Eye (tissue), 1 donor: ENCODE measurements at places on chromosomes 13 and 19.
A peak's percentile ranks its signal among the peaks of the same experiment; 100 is the strongest.

GRCh38 chr19:9189535-9189934 lies 10.8 kb downstream of the OR7D2 start:
- DNase-seq = no peak

GRCh38 chr13:66859078-66859477 lies 371.1 kb downstream of the PCDH9 start:
- no peak for DNase-seq

GRCh38 chr19:19461671-19462622 lies 53.4 kb downstream of the TSSK6 start:
- DNase-seq = peak; percentile 87

DNA sequence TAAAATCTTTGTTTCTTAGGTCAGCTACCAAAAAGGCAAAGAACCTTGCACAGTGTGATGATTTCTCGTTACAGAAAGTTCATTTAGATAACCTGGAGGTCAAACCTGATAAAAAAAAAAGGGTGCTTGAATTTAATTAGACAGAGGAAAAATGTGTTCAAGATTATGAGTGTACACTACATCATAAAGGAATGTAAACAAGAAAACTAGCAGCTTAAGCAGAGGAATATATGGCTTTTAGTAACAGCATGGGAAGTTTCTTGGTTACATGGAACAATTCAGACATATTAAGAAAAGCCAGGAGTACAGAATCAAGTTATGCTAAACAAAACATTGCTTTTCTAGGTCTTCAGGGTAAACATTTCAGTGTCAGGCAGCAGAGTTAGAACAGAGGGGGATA lies 32.9 kb downstream of the ING1 start:
- DNase-seq = peak; percentile 4

DNA sequence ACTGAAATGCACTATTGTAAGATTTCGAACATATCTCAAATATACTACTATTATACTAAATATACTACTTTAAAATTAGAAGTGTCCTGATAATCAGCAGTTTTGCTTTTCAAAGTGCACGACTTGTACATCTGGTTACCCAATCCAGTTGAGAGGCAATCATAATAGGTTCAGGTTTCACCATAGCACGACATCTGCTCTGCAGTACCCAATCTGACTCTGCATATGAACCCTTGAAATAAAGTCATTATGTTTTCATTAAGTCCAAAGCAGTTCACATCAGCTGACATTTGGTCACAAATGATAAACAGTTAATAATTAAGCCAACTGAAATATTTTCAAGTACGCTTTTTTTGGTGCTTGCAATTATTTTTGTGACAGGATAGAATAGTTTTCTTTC lies 90.6 kb downstream of the PCDH9 start:
- peak; percentile 35 for DNase-seq

DNA sequence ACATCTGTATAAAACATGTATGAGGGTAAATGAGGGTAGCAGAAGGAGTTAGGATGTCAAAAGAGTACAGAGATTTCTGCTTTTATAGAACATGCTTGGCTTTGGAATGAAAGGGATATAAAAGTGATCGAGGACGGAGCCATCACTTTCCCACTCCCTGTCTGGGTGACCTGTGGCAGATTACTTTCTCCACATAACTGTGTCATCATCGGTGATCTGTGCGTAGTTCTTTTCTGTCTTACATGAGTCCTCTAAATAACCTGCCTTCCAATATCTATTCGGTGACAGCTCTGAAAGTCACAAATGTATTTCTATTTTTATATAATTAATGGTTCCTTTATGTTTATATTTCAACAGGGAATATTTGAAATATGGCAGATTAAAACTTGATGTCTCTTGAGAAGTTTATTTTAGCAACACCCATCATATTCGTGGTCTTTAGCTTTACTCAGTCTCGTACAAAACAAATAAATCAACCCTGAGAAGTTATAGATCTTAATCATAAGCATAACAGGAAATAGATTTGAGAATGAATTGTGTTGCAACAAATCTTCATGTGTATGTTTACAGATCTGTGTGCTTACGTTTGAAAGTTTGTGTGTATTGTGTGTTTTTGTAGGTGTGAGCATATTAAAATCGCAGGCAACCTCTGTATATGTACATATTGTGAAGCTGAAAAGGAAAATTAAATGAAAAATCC lies 1094.3 kb downstream of the EFNB2 start:
- DNase-seq = no peak

DNA sequence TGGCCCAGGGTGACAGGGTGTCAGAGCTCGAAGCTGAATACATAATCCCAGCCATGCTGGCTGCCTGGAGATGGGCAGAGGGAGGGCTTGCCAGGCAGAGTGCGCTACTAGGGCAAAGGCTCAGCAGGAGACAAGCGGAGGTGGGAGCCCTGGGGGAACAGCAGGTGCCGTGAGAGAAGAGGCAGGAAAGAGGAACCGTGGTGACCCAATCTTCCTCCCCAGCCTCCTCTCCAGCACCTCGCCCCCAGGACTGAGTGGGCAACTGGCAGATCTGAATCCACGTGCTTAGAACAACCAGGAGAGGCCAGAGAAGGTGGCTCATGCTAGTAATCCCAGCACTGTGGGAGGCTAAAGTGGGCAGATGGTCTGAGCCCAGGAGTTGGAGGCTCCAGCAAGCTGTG lies 11.0 kb upstream of the CCL25 start:
- no peak for DNase-seq

DNA sequence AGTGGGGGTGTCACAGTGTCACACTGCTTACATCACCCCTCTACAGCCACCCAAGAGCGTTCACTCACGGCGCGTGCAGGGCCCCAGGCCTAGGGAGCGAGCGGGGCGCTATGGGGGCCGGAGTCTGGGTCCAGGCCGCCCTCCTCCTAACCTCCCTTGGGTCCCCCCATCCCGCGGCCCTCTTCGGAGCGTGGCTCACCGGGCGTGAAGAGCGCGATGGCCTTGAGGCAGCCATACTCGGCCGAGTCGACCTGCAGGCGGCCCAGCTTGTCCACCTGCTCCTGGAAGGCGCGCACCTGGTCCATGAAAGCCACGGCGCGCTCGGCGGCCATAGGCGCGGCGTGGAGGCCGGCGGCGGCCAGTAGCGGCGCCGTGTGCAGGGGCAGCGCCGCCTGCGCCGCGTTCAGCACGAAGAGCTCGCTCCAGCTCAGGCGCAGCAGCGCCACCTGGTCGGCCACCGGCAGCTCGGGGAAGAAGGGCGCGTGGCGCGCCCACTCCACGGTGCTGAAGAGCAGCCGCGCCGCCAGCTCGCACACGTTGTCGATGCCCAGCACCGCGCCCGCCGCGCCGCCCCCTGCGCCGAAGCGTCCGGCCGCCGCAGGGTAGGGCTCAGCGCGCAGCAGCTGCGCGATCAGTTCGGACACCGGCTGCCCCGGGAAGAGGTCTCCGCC lies 9.4 kb downstream of the OCEL1 start:
- DNase-seq = peak; percentile 86

DNA sequence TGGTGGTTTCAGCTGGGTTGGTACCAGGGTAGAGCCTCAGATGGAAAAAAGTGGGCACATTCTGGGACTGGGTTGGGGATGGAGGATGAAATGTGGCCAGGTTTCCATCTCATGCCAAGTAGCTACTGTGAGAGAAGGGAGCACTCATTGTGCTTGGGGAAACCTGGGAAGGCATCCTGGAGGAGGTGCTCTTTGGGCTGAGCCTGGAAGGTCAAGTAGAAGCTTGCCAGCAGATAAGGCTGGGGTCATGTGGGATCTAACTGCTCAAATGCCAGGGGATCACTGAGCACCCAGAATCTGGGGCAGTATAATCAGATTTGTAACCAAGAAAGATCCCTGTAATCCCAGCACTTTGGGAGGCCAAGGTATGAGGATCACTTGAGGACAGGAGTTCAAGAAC lies 9.0 kb upstream of the KCNN1 start:
- DNase-seq = no peak

GRCh38 chr19:56720281-56720680 lies 48.7 kb upstream of the ZNF835 start:
- DNase-seq = peak; percentile 86

DNA sequence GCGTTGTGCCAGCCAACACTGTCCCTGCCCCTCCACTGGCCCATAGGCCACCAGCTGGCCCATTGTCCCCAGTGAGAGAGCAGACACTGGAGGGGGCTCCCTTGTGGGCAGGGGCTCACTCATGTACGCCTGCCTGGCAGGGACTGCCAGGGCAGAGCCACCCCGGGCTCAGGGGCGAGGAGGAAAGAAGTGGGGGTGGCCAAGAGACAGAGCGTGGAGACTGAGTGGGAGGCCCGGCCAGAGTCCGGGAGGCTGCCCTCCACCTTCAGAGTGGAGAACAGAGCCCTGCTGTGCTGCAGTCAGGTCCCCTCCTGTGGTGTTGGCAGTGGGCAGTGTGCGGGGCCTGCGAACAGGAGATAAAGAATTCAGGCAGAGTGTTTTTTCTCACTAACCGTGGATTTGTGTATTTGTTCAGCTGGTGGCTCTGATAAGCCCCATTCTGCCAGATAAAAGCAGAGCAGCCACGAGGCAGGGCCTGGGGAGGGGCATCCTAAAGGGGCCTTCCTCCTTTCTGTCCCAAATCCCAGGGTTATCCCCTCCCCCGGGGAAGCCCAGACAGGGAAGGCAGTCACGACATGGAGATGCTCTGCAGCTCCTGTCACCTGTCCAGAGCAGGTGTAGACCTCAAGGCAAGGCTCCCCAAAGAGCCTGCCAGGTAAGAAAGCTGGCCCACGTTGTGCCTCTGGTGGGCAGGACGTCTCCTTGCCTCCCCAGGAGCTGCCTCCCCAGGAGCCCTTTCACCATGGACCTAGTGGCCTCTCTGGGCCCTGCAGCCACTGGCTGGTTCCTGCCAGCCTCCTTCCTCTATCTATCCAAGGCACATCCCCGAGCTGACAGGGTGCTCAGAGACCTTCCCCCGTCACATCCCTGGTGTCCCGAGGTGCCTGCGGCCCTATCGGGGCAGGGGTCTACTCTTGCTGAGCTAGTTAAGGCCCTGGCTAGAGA lies 33.0 kb downstream of the LYL1 start:
- DNase-seq = no peak

GRCh38 chr13:21348488-21349120 lies 110.5 kb downstream of the ZDHHC20 start:
- DNase-seq = no peak

DNA sequence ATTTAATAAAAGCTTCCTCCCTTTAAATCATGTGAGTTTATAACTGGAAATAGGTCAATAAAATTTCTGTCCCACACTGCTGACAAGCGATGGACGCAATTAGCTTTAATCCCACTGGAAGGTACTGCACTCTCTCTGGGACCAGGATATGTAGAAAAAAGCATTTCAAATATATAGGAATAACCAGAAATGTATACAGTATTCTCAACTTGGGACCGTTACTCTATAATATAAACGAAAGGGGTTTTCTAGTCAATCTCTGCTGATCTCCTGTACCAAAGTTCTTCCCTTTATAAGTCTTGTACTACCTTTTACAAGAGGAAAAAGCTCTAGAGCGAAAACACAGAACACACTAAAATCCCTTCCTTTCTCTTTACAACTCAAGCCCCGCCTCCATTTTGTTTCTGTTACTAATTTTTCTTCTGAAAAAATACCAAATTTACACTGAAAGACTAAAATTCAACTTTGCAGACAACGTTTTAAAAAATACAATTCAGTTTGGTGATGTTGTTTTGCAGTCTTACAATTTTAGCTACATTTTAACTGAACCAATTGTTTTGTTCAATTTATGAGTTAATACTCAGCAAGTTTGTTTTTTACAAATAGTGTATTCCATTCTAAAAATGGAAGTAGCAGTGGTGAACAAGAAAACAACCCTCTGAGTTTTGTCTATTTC lies 1.7 kb upstream of the USPL1 start:
- DNase-seq = peak; percentile 82

GRCh38 chr19:56372281-56372680 lies 21.1 kb downstream of the ZNF582 start:
- no peak for DNase-seq

- DNase-seq = no peak
These were observed 760 bp downstream of the ZNF91 start for GRCh38 chr19:23394511-23394910.

GRCh38 chr19:55605637-55606470 lies at the start of gene ZNF865:
ZNF865 (plus strand) TSS chr19:55605647; CDS start chr19:55613619, 7,972 bp downstream.
- peak; percentile 93 for DNase-seq

GRCh38 chr13:110593430-110594130 lies 21.8 kb upstream of the NAXD start:
- DNase-seq = peak; percentile 77

DNA sequence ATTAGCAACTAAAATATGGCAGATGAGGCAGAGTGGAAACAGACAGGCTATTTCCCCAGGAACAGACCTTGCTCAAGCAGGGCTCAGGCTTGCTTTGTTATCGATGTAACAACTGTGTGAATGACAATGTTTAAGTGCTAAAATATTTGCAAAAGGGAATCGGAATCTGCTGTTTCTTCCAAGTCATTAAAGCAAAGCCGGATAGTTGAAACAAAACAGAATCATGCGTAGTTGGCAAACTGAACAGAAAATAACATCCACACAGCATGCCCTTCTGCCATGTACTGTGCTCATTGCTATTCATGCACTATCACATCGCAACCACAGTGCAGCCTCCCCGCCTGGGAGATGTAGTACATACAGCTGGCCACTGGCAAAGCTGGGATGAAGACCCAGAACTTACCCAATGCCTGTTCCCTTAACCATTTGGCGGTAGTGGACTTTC lies 799.1 kb downstream of the DIAPH3 start:
- no peak for DNase-seq

DNA sequence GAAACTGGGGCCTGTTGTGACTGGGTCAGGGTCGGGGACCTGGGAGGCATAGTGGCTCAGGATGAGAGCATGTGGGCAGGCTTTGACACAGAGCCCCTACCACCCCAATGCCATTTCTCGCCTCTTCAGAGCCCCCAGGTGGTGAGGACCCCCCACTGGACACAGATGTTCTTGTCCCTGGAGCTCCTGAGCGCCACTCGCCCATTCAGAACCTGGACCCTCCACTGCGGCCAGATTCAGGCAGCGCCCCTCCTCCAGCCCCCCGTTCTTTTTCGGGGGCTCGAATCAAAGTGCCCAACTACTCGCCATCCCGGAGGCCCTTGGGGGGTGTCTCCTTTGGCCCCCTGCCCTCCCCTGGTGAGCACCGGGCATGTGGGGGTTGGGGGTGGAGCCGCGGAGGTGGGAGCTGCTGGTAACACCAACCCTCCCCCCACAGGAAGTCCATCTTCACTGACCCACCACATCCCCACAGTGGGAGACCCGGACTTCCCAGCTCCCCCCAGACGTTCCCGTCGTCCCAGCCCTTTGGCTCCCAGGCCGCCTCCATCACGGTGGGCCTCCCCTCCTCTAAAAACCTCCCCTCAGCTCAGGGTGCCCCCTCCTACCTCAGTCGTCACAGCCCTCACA lies 10.4 kb downstream of the IGFLR1 start:
- DNase-seq = no peak

DNA sequence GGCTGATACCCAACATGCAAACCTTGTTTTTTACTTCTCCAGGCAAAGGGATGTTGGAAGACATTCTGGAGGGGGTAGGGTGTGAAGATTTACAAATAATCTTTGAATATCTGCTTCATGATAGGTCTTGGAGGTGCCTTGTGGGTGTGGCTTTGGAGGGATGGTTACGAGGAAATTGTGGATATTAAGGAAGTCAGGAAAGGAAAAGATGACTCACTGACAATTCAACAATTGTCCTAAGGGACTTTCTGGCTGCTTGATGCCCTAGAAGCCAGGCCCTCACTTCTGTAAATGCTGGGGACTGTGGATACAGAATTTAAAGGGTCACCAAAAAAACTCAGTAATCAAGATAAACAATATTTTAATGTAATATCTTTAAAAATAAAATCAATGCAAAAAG lies 37.4 kb upstream of the ZNF527 start:
- DNase-seq = no peak

GRCh38 chr13:21538753-21539152 lies 65.2 kb downstream of the MICU2 start:
- DNase-seq = no peak
